AG09309 (cell line): ENCODE measurements at places on chromosomes 16 and 17.

DNA sequence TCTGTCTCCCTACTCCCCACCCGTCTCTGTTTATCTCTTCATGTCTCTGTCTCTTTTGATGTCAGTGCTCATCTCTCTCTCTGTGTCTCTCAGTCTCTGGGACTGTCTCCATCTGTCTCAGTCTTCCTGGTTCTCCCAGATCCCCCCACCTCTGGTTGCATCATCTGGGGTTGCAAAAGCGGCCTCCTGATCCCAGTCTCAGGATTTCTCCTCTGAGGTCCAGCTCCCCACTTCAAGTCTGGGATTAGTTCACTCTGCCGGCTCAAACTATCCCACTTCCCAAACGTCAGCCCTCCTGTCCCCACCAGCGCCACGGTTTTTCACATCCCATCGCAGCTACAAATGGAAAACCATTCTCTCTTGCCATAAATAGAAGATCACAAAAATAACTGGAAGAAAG lies 9.0 kb downstream of the TEKT5 start:
- no peak for DNase-seq

- no peak for DNase-seq
Observed at GRCh38 chr17:2385240-2386210, 15.3 kb downstream of the MNT start.

DNA sequence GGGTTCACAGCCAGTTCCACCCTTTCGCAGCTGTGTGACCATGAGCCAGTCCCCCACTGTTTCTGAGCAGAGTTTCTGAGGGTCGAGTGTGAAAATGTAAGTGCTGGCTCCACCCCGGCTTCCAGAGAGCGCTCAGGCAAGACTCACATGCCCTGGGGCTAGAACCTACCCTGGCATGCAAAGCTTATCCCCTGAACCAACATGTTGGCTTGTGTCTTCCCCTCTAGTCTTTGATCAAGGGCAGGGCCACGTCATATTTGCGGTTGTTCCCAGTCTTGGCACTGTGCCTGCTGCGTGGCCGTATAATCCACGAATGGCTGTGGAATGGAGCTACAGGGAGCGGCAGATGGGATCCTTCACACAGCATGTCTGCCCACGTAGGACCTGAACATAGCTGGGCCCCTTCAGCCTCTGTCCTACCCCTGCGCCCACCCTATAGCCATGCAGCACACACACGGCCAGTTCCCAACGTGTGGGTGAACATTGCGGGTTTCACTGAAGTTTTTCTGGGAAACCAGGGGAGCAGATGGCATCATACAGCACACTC lies 84.8 kb downstream of the MRM1 start:
- DNase-seq = no peak

- DNase-seq = no peak
Observed at GRCh38 chr17:12712941-12713340, 47.3 kb downstream of the MYOCD start.

DNA sequence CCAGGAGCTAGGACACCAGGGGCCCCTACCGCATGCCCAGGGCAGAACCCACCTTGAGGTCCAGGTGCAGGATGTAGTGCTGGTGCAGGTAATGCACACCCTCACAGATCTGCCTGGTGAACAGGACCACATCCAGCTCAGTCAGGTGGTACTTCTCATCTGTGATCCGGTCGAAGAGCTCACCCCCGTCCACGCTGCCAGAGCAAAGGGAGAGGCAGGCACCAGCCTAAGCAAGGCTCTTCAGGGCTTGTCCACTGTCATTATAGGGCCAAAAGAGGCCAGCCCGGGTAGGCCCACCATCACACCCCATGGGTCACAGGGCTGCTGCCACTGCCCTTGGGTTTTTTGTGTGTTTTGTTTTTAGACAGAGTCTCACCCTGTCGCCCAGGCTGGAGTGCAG lies 21.0 kb downstream of the MYLK3 start:
- no peak for DNase-seq

- DNase-seq = no peak
Observed at GRCh38 chr17:27579897-27580321, 51.1 kb upstream of the LGALS9 start.

DNA sequence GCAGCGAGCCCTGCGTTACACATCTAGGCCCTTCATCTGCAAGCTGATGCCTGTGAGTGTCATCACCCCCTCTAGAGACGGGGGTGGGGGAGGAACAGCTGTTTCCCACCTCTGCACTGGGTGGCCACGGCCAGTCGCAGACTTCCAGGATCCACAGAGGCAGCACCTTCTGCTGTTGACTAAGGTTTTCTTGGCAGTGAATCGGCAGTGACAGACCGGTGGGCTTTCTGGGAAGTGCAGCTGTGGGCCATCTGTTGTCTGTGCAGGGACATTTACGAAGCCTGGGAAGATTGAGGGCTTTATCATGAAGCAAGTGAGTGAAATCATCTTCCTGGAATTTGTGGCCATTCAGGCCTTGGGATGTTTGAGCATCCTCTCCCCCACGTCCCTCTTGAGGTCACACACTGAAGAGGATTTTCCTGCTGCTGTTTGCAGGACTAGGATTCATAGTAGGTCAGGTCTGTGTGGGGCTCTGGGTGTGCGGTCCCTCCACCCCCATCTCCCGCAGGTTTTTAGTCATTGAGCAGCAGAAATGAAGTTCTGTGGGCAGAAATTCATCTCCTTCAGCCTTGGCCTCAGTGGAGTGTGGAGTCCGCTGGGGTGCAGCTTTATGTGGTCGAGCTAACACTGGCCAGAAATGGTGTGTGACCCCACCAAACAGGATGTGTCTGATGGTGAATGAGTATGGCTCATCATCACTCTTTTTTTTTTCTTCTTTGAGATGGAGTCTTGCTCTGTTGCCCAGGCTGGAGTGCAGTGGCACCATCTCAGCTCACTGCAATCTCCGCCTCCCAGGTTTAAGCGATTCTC lies 12.0 kb downstream of the PGS1 start:
- peak; percentile 89 for DNase-seq

GRCh38 chr17:44448412-44448811 lies 54.8 kb downstream of the GPATCH8 start:
- no peak for DNase-seq

DNA sequence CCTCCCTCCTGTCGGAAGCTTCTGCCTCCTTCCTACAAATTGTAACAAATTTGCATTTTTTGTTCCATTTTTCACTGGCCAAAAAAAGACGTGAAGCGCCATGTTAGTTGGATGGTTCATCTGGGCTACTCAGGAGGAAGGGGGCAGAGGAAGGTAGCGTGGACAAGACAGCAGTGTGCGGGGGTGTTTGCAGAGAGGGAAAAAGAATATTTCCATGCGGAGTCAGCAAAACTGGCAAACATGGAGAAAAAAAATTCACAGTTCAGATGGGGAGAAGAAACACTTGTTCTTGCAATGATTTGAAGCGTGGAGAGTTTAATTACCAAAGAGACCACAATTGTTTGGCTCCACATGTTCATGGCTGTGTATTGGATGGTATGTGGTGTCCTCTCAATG lies 138.8 kb upstream of the ERCC4 start:
- DNase-seq = no peak

DNA sequence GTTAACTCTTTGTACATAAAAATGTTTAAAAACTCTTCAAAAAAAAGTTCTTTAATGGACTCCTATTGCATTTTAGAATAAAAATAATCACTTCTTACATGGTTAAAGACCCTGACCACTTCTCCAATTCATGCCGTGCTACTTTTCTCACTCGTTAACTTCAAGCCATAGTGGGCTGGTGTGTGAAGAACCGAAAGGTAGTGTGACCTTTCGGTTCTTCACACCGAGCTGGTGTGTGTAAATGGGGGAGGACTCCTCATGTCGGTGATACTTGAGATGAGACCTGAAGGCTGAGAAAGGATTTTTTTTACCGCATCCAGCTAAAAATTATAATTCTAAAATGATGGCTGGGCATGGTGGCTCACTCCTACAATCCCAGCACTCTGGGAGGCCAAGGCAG lies 22.1 kb downstream of the RFFL start:
- no peak for DNase-seq

DNA sequence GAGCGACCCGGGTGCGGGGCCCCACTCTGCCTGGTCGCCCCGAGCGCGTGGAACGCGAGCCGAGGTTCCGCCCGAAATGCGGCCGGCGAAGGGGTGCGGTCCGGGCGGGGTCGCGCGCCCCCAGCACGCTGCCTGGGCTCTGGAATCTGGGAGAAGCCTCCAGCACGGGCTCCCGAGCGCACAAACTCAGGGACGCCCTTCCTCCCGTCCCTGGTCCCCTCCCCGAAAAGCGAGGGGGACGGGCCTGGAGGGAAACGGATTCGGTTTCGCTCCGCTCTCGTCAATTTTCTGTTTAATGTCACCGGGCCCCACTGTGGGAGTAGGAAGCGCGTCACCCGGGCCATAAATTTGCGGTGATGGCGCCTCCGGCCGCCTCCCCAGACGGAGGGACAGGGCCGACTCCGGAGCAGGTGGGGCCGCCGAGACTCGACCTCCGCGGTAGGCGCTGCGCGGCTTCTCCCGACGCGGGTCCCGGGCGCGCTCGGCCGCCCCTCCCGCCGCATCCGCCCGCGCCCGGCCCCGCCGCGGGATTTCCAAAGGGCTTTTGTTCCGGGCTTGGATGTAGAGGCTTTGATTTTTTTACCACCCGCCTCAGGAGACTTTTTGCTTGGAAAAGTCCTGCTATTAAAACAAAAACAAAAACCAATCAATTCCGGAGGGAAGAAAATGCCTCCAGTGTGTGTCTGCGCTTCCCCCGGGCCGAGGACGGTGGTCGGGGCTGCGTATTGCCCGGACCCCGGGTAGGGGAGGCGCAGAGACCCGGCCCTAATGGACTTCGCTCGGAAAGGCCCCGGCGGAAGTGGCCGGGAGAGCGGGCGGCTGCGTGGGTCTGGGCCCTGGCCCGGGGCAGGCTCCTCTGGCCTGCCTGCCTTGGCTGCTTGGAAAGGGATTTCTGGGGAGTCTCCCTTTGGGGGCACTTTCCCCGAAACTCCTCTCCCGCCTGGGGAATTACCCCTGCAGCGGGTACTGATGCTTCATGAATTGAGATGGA lies 7.9 kb upstream of the BAHCC1 start:
- DNase-seq = no peak

DNA sequence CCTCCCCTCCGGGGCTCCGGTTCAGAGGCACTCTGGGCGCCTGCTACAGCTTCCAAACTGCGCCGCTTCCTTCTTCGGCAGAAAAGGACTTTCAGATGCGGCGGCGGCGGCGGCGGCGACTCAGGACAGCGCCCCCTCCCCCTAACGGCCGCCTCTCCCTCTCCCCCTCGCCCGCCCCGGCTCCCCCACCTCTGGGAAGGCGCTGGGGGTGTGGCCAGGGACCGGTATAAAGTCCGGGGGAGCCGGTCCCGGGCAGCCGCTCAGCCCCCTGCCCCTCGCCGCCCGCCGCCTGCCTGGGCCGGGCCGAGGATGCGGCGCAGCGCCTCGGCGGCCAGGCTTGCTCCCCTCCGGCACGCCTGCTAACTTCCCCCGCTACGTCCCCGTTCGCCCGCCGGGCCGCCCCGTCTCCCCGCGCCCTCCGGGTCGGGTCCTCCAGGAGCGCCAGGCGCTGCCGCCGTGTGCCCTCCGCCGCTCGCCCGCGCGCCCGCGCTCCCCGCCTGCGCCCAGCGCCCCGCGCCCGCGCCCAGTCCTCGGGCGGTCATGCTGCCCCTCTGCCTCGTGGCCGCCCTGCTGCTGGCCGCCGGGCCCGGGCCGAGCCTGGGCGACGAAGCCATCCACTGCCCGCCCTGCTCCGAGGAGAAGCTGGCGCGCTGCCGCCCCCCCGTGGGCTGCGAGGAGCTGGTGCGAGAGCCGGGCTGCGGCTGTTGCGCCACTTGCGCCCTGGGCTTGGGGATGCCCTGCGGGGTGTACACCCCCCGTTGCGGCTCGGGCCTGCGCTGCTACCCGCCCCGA lies at the start of gene IGFBP4:
Gene IGFBP4, plus strand, starts transcription at position 255 of the 792 bp plus-strand sequence. Its CDS starts 286 bp downstream, at position 541.
- no peak for DNase-seq

- no peak for DNase-seq
Observed at GRCh38 chr16:66845791-66846221, 1.6 kb downstream of the CA7 start.
